Pons (tissue), 1 donor: ENCODE measurements at places on chromosomes 3 and 15.
A peak's percentile ranks its signal among the peaks of the same experiment; 100 is the strongest.

- no peak for DNase-seq
Observed at GRCh38 chr3:12436514-12437220, 47.6 kb upstream of the TSEN2 start.

DNA sequence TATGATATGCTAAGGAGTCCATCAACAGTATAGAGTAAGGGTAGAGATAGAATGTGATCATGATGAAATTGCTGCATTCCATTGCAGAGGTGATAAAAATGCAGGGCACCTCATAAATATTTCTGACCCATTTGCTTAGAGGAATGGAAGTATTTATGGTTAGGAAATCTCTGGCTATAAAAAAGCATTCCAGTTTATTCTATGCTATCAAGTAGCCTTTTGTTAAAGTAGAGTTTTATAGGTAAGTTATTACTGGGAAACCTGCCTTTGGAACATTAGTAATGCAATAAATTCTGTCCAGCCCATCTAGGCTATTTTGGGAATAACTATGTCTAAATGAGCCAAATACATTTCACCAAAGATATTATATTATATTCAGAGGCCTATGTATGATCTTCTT lies 19.8 kb upstream of the STRIT1 start:
- no peak for DNase-seq

DNA sequence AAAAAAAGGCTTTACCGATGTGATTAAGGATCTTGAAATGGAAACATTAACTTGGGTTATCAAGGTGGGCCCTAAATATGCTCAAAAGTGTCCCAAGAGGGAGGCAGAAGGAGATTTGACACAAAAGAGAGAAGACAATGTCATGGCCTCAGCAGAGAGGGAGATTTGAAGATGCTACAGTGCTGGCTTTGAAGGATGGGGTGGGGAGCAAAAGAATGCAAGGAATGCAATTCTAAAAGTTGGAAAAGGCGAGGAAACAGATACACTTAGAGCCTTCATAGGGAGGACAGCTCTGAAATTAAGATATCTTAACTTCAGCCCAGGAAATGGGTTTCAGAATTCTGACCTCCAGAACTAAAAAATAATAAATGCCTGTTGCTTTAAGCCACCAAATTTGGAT lies 314.5 kb upstream of the CCDC54 start:
- DNase-seq, result no peak

DNA sequence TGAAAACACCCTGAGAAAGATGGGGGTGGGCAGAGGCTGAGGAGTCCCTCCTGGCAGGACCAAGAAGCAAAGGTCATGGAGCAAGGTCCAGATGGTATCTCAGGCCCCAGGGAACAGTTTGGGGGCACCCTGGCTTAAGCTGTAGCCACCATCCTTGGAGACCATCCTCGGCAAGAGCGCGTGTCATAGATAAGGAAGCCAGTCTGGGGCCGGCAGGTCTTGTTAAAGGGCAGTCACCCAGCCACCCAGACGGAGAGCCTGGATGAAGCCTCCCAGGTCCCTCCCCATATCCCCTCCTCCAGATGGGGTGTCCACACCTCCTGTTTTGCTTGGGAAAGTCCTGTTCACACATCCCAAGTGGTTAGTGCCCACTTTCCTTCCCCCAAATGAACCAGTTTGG lies 191.1 kb downstream of the KLF13 start:
- no peak for DNase-seq

DNA sequence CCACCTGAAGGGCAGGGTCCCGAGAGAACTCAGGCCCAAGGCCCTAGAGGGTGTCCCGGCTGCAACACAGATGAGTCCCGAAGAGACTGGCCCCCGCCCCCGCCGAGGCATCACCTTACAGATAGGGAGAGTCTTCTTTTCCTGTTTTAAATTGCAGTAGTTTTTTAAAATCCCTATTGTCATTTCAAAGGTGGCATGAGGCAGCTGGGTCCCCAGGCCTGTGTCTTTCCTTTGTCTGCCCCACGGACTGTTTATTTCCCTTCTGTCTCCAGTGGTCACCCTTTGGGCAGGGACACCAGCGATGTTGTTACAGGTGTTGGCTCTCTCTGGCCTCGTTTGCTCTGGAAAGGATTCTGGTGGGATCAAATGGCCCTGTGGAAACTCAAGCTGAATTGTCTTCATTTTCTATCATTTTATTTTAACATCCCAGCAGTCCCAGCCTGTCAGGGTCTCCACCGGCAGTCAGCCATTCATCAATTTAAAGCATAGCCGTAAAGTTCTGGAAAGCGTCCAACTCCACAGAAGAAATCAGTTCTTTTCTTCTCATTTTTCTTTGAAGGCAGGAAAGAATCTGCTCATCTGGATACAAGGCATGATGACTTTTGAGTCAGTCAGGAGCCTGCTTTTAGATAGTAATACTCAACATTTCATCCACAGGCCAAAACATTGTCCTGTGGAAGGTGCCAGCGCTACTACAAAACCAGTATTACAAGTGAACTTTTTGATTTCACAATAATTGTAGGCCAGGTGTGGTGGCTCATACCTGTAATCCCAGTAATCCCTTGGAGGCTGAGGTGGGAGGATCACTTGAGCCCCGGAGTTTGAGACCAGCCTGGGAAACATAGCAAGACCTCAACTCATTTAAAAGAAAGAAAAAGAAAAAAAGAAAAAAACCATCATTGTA lies 96.2 kb downstream of the HES1 start:
- DNase-seq, result no peak

- no peak for DNase-seq
Observed at GRCh38 chr3:174162550-174162949, 696.6 kb upstream of the NAALADL2 start.

GRCh38 chr3:5275529-5275928 lies 88.0 kb downstream of the EDEM1 start:
- DNase-seq, result no peak

DNA sequence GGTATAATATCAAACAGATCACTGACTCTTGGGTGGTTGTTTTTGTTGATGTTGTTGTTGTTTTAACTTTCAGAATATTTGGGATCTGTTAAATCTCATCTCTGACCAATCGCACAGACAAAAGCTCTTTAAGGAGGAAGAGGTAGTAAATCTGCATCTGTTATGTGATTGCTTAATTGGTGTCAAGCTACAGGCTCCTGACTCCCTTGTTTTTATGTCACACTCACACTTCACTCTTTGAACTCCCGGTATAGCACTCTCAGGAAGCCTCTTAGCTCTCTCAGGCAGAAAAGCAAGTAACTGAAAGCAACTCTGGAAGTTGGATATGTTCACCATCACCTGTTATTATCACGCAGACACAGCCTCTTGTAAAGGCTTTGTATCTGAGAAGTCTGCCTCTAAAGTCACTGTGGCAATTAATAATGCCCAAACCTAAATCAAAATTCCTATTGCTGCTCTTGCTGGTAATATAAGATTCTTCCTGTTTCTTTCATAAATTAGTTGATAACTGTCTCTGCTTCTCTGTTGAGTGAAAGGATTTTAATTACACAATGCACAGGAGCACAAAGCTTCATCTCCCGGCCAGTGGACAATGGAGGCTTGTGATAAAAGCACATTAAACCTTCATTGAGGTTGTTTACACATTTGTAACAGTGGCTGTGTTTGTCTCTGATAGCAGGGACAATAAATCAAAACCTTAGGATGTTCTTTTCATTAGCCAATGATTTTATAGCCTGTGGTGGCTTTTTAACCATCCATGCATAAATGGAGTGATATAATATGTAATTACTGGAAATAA lies 576.7 kb downstream of the MFSD1 start:
- DNase-seq, result peak; percentile 35

GRCh38 chr3:110495201-110495927 lies 576.3 kb upstream of the NECTIN3 start:
- no peak for DNase-seq

GRCh38 chr3:187041362-187042307 lies 97.7 kb downstream of the RPL39L start:
- no peak for DNase-seq

- no peak for DNase-seq
Observed at GRCh38 chr3:60490992-60491391, 760.3 kb downstream of the FHIT start.

- DNase-seq, result no peak
Observed at GRCh38 chr3:104909721-104910120, 457.0 kb upstream of the ALCAM start.
